ENCODE measurements at places on chromosomes 16 and 17.

DNA sequence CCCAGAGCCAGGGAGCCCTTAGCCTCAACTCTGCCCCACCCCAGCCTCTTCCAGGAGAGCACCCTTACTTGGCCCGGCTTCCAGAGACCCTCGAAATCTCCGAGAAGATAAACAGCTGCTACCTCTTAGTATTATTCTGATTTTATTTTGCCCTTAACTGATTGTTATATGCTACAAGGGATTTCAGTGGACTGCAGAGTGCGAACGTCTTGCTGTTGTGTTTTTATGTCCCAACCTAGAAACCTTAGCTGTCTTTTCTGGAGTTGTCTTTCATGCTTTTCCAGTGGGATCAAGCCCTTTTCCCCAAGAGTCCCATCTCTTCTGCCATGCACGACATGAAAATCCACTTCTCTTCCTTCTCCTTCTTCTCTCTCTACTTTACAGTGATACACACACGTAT is 47.0 kb downstream of the SNX20 start:
- DNase-seq = no peak

GRCh38 chr17:38588788-38589174 is 17.0 kb downstream of the SRCIN1 start:
- no peak for DNase-seq

- DNase-seq = no peak
Observed at GRCh38 chr16:85187002-85187401, 74.7 kb upstream of the CIBAR2 start.

DNA sequence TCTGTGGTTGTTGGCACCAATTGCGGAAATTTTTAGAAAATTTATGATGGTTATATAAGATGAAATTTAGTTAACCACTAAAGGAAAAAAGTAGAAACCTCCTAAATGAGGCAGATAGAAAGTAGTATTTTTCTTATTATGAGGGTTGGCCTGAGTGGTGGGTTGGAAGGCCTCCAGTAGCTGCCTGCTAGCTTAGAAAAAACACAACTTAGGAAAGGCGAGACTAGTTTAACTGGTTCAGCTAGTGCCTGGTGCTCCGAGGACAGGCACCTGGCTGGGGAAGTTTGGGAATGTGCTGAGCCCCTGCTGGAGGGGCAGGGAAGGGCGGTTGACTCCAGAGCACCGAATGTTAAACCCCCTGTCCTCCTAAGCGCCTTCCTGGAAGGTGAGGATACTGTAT is 19.9 kb downstream of the LDHD start:
- peak; percentile 82 for DNase-seq

- no peak for DNase-seq
Observed at GRCh38 chr17:34259146-34259545, 4.1 kb downstream of the CCL2 start.

DNA sequence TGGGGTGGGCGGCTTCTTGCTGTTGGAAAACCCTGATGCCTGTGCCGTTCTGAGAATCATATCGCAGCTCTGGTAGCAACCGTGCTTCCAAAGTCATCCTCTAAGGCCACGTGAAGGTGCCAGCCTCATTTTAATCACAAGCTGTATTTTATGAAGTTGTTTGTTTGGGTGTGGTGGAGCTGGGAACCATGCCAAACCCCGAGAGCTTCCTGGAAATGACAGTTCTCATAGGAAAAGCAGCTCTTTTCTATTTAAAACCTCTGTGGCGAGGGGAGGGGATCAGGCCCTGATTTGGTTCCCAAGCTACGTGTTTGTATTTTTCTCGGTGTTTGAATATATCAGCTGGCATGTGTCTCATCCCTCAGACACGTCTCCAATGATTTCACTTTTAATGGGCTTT is 21.7 kb downstream of the KNOP1 start:
- DNase-seq = no peak

GRCh38 chr16:56600398-56600999 is 7.9 kb upstream of the MT2A start:
- no peak for DNase-seq

DNA sequence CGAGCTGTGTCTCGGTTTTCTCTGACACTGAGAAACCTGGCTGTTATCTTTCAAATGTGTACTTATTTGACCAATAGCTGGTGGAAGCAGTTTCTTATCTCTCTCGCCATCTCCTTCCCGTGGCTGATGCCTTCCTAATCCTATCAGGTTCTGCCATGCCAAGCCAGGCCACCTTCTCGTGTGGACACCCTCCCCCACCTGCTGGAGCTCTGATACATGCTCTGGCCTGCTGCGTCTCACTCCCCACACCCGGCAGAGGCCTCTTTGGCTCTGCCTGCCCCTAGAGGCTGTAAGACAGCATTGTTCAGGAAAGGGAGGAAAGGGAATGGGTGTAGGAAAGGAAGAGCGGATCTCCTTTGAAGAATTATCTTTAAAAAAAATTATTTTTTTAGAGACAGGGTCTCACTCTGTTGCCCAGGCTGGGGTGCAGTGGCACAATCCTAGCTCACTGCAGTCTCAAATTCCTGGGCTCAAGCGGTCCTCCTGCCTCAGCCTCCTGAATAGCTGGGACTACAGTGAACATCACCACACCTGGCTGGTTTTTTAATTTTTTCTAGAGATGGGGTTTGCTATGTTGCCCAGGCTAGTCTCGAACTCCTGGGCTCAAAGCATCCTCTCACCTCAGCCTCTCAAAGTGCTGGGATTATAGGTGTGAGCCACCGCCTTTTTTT is 7.5 kb upstream of the ARMC5 start:
- no peak for DNase-seq

DNA sequence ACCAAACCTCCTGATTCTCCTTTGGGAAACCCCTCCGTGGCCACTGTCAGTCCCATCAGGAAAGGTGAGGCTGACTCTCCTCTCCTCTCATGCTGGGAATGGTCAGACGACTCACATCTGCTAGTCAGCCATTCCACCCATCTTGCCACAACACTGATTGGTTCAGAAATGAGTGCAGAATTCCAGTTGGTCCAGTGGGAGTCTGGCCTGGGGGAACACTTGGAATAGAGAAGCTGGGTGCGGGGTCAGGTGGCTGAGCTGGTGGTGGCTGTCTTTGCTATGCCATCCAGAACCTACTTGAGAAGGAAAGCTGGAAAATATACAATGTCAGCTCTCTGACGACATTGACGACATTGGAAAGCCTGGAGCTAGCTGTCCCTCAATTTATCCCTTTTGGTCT is 23.6 kb upstream of the PLLP start:
- DNase-seq = no peak

- no peak for DNase-seq
Observed at GRCh38 chr16:12497526-12497925, 306.2 kb downstream of the CPPED1 start.

- no peak for DNase-seq
Observed at GRCh38 chr16:11576427-11577289, 10.1 kb downstream of the LITAF start.

DNA sequence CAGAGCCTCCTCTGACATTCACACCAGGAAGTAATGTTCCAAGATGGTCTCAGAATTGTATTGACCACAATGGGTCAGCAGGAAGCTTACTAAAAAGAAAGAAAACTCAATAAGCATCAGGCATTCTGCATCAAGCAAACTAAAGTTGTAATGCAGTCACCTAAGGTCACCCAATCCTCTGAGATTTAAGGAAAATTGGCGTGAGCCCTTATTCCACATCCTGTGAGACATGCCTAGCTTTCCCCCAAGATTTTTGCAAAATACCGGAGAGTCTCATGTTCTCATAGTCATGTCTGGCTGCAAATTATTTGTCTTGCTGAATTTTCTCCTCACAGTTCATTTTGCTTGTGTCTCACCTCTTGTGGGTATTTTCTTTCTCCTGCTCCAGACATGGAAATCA is 417.1 kb upstream of the SOX9 start:
- DNase-seq = no peak

DNA sequence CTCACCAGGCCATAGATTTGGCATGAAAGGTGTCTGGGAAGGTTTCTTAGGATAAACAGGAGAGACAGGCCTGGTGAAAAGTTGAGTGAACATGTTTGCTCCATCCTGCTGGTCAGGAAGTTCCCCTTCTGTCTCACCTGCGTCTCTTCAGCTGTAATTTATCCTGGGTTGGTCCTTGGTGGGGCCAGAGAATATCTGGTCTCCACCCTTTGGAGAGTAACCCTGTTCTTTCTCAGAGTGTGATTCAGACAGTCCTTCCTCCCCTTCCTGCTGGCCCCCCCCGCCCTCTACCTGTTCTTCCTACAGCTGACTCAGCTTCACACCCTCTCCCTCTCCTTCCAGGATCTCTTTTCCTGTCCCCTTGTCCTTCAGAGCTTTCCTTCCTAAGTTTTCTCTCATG is 17.1 kb downstream of the MINK1 start:
- DNase-seq = no peak

- DNase-seq = no peak
Observed at GRCh38 chr17:65062171-65062915, 5.8 kb upstream of the GNA13 start.

GRCh38 chr17:1011760-1012735 is 15.1 kb downstream of the TIMM22 start:
- DNase-seq = no peak

GRCh38 chr16:2833776-2834175 is 3.7 kb downstream of the ZG16B start:
- DNase-seq = no peak

GRCh38 chr17:78323826-78324390 is 36.0 kb downstream of the SOCS3 start:
- DNase-seq = no peak

Data from iPS DF 6.9 (cell line).